Suprapubic skin (tissue), 4 donors: ENCODE measurements at places on chromosomes 5 and 9.
A peak's percentile ranks its signal among the peaks of the same experiment; 100 is the strongest.

- no peak for DNase-seq
Measured at GRCh38 chr5:97022898-97023297, 87.0 kb downstream of the LNPEP start.

DNA sequence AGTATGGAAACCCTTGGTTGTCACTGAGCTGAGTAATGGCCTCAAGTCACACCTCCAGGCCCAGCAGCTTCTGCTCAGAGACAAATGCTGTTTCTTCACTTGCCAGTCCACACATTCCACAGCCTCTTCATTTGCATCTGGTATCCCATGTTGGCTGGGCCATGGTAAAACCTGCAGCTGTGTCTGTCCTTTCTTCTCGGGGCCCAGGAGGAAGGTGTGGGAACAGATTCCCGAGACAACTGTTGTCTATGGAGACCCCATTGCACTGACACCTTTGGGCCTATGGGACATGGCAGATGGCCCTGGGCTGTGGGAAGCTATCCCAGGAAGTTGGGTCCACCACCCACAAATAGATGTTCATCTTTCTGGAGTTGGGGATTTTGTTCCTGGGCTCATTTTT lies 85.1 kb downstream of the MACROH2A1 start:
- DNase-seq, result no peak

GRCh38 chr9:77271023-77271690 lies 93.8 kb downstream of the VPS13A start:
- DNase-seq, result no peak

- peak; percentile 91 for DNase-seq
Measured at GRCh38 chr9:94157050-94157801, 73.0 kb downstream of the PTPDC1 start.

DNA sequence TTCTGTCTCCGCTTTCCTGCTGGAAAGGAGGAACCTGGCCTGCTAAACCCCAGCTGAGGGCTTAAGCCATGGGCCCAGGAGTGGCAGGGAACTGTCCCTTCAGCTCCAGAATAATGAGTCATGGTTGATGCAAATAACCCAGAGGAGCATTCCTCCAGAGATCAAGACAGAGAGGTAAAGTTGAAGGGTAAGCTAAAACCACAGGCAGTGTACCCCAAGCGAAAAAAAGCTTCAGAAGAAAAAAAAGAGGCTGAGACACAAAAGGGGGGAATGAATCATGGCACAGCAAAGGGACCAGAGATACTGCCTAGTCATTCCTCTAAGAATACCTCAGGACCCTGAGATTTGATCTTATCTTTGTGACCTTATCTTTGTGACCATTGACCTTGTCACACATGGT lies 199.5 kb upstream of the TAS2R1 start:
- DNase-seq, result no peak

DNA sequence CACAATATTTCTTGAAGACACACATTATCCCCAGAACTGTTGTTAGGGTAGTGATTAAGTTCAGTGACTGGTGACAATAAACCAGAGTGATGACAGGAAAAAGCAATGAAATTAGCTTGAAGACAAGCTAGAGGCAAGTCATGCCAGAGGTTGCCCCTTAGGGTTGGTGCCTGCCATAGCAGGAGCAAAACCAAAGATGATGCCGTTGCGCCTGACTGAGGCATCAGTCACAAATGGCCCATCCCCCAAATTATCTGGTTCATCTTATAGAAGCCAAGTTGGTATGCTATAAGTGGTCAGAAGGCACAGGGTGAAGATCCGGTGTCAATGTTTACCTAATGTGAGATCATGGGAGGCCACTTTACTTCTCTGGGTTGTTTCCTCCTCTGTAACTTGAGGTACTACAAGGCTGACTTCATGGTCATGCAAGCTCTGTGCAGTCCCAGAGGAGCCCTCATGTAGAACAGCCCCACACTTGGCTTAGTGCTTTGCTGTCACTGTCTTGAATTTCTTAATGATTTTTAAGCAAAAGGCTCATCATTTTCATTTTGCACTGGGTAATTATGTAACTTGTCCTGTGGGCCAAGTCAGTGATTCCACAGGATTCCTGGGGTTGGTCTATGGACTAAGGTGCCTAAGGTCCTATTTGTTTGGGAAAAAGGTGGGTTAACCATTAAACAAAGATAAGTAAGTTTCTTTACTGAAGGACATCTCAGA lies 211.3 kb downstream of the MAN2A1 start:
- no peak for DNase-seq

DNA sequence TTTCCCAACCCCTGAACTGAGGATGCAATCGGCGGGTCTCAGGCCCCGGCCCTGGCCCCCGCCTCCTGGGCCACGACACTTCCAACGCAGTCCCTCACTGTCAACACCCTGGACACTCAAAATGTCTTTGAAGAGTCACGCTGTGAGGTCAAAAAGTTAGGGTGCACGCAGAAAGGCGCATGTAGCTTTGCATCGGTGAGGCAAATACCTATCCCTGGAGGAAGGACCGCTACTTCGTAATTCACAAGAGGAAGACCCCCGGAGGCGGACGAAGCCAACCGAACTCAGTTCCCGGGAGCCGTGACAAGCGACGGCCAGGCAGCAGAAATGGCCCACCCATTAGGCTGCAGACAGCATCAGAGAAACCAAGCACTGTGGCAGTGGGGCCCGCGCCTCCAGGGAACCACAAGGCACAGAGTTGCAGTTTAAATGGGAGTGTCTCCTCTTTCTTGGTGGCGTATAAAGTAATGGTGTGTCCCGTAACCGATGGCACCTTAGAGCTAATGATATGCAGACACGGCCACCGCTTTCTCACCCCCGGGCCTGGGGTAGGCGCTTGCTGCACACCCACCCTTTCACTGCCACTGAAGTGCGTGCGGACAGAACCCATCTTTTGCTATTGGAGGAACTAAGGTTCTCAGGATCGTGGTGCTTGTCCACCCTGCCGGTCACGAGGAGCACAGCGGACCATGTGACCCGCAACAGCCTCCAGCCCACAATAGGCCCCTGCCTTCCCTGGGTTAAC lies 9.0 kb downstream of the ADAMTS2 start:
- no peak for DNase-seq

GRCh38 chr5:126499853-126500342 lies 76.7 kb downstream of the GRAMD2B start:
- DNase-seq, result no peak

- DNase-seq, result no peak
Measured at GRCh38 chr5:122924203-122924602, 78.8 kb downstream of the SNX24 start.

DNA sequence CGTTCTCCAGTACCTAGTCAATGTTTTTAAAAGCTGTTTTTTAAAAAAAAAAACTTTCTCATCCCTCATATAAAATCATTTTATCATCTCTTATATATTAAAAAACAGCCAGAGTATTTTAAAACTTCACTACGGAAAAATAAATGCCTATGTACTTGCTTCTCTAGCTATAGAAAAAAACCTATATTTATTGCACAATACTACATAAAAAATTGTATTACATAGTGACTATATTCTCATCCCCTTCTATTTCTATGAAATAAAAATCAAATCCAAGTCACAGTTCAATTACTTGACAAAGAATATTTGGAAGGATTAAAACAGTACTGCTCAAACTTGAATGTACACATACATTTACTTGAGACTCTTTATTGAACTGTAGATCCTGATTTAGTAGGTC lies 56.7 kb downstream of the RICTOR start:
- no peak for DNase-seq

DNA sequence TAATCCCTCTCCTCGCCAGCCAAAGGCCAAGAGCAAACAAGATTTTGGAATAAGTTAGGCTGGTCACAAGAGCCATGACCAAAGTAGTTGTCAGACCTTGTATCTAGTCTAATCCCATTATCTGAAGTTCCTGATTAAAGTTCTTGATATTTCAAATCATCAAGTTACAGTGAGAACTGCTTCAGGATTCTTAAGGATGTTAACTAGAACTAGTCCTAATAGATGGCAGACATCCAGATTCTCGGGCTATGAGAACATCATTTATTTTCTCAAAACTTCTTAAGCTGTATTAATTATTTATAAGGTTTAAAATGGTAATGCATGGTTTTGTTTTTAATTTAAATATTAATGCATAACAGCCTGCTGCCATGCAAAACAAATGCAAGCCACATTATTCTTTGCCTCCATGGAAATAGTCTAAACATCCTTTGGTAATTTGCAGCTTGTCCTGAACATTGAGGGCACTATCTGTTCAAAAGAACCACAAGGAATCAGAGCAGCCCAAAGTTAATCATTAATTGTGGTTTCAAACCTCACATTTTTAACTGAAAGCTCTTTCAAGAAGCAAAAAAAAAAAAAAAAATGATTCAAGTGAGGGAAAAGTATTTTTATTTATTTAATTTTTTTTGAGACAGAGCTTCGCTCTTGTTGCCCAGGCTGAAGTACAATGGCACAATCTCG lies 95.1 kb downstream of the TTC39B start:
- DNase-seq, result no peak

- no peak for DNase-seq
Measured at GRCh38 chr9:110588296-110588695, 8.8 kb upstream of the SVEP1 start.

DNA sequence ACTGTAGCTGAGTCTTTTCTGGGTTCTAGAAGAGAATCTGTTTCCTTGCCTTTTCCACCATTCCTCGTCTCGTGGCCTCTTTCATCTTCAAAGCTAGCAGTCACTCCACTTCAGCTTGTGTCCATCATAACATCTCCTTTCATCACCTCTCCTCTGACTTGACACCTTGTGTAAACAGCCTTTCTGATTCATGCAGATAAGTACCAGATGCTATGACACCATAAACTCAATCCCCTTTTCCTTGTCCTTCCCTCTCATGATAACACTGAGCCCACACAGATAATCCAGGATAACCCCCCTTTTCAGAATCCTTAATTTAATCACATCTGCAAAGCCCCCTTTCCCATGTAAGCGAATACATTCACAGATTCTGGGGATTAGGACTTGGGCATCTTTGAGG lies 95.5 kb downstream of the SNX24 start:
- no peak for DNase-seq

- no peak for DNase-seq
Measured at GRCh38 chr9:132109291-132109690, 29.6 kb upstream of the MED27 start.

DNA sequence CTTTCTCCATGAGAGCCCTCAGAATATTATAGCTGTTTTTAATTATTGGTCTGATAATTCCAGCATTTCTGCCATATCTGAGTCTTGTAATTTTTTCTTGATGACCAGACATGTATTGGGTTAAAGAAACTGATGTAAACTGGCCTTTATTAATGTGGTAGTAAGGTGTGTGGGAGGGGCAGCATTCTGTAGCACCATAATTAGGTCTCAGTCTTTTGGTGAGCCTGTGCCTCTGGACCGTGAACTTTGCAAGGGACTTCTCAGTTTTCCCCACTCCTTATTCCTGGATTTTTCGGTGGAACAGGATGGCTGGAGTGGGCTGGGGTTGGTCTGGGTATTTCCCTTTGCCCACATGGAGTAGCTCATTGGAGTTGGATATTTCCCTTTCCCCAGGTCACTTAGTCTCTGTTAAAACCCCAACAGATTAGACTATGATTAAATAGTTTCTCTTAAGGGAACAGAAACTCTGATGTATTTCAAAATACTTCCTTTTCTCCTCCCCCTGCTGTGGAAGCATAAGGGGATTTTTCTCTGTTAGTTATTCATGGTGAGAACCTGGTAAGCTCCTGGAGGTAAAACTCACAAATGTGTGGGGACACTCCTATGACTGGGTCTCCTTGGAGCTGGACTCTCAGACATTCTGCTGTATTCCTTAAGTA lies 52.4 kb downstream of the FSD1L start:
- no peak for DNase-seq

DNA sequence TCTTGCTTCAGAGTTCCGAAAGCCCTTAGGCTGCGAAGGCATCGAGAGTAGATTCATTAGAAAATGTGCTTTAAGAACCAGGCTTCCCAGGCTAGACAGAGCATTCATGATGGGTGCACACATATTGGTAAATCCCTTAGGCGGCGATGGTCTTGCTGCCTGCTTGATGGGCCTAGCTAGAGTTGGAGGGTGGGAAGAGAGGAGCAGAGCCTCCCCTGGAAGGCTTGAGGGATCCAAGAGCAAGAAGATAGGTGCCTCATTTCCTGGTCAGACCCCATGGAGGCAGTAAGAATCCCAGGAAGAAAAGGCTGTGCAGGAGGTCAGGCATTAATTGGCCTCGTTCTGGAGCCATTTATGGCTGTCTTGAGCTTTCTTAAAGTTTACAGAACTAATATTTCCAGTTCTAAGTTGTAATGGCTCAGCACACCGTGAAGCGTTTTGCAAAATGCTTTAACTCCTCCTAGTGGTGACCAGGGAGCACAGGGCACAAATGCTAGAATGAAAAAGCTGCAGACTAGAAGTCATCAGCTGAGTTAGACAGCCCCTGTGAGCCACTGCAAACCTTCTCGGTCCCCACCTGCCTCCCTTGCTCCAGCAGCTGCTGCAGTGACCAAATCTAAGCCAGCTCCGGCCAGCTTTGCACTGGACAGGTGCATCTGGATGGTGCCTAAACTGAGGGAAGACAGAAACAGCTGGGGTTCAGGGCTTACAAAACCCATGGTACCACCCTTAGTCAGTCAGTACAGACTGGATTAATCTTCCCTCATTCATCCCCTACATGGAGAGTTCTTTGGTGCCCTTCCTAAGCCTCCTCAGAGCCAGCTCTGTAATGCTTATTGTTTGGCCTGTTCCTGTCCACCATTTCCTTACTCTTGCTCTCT lies 14.7 kb downstream of the SLC45A2 start:
- no peak for DNase-seq

DNA sequence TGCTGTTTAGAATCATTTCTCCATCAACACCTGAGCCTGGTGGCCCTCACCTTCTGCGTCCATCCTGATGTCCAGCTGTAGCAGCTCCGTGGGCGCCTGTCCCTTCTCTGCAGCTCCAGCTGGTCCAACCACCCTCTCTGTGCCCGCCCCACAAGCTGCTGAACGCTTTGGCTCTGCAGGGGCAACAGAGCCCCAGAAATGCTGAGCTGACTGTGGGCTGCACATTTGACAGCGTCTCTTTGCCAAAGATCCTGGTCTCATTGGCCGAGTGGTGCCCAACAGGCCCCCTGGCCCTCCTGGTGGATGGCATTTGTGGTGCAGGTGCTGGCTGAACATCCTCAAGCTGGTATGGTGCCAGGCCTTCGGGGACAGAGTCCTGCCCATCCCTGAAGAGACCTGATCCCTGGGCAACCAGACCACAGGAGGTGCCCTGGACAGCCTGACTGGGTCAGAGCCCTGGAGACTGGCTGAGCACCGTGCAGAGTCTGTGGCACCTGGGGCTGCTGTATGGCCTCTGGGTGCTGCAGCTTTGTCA lies 25.3 kb upstream of the CEP72 start:
- DNase-seq, result peak; percentile 71

- no peak for DNase-seq
Measured at GRCh38 chr5:18311266-18311665, 677.0 kb downstream of the TAF11L14 start.

- no peak for DNase-seq
Measured at GRCh38 chr5:61591859-61592258, 259.8 kb downstream of the ZSWIM6 start.
